ENCODE measurements at places on chromosomes 7 and 10. TPM values are rescaled to one million over a fixed set of nuclear protein-coding genes. Genes with fewer than 3 reads are reported as not detected.

DNA sequence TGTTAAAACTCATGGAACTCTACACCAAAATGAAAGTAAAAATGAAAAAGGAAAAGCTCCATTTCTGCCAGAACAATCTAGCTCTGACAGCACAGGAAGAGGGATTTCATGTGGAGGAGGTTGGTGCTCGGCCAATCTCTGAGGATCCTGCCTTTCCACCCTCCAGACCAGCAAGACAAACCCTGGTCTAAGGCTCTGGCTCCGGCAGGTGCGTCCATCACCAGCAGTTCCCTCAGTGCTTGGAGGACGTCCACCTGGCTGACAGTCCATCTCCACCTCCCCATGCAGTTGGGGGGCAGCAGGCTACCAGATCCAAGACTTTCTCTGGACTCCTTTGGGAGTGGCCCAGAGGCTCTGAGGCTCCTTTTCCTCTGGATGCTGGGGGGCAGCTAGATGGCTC is 25.0 kb upstream of the LOXL4 start:
- no peak for DNase-seq

DNA sequence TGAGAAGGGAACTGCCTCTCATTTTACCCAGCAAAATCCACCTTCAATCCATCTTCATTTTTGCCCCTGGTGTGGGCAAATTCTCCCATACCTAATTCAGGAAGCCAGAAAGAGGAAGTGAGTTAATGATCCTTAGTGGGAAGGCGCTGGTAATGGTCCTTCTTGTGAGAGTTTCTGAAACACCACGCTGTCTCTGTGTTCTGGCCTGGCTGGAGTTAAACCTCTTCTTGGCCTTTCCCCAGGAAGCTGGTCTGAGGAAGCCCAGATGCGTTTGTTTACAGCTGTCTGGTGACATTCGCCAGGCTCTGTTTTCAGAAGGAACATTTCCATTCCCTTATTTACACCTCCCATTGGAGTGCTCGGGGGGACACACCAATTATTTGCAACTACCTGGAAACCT is 24.3 kb downstream of the HTRA1 start:
- DNase-seq = no peak

- no peak for DNase-seq
Measured at GRCh38 chr10:118497227-118497626, 98.2 kb downstream of the PRLHR start.

- no peak for DNase-seq
Measured at GRCh38 chr7:158614700-158615099, 27.1 kb upstream of the PTPRN2 start.

GRCh38 chr7:105649727-105650381 is 68.6 kb upstream of the EFCAB10 start:
- no peak for DNase-seq

DNA sequence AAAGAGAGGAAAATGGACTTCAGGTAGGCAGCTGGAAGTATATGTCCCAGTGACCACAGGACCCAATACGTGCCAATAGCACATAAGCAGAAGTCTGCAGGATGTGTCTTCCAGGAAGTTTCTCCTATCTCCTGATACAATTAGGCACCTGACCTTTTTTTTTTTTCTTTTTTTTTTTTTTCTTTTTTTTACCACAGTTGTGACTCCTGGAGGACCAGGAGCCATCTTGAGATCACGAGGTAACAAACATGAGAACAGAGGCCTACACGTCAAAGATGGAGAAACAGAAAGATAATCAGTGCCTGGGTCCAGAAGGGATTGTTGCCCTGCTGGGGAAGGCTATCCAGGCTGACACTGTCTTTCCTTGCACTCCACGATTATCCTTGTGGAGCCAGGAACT is 312.4 kb upstream of the NEBL start:
- no peak for DNase-seq

DNA sequence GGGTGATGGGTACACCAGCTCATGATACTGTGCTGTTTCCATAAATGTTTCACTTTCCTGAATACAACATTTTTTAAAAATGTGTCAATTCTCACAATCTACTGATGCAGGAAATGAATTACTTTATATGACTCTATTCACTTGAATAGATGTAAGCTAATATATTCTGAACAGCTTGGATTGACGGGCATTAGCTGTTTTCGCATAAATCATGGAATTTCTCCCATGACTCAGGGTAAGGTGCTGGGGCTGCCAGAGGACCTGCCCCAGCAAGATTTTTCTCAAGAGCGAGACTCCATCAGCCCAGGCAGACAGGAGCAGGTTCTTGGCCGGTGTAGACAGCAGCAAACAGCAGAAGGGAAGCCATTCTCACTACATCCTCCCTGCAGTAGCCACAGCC is 107.1 kb downstream of the PFKFB3 start:
- peak; percentile 37 for DNase-seq

DNA sequence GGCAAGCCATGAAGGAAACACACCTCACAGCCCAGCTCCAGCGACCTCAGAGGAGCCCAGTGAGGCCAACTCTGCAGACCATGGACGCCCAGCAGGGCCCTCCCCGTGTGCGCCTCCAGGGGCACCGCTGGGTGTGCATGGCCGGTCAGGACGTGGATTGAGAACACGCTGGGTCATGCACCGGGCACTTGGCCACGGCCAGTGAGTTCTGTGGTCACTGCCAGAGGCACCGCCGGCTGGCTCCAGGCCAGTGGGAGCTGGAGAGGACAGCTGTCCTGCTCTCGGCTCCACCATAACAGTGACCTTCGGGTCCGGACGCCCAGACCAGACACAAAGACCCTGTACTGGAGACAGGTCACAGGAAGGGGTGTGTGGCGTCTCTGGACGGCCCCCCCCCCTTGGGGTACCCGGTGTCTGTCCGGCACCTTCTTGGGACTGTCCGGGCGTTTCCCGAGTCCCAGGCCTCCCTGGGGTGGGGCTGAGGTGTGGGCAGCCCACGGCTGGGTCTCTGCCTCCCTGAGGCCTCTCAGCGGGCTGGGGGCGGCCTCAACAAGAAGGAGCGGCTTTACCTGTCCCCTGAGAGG is 50.4 kb upstream of the NKX6-2 start:
- no peak for DNase-seq

- no peak for DNase-seq
Measured at GRCh38 chr10:132967540-132967939, 25.2 kb upstream of the CFAP46 start.

GRCh38 chr10:44164251-44164956 is 220.5 kb downstream of the CXCL12 start:
- no peak for DNase-seq

GRCh38 chr10:3056280-3057037 is 10.9 kb upstream of the PFKP start:
- no peak for DNase-seq

GRCh38 chr7:82382276-82382675 is 61.3 kb downstream of the CACNA2D1 start:
- peak; percentile 16 for DNase-seq

GRCh38 chr7:134191876-134192275 is 64.7 kb downstream of the LRGUK start:
- no peak for DNase-seq

DNA sequence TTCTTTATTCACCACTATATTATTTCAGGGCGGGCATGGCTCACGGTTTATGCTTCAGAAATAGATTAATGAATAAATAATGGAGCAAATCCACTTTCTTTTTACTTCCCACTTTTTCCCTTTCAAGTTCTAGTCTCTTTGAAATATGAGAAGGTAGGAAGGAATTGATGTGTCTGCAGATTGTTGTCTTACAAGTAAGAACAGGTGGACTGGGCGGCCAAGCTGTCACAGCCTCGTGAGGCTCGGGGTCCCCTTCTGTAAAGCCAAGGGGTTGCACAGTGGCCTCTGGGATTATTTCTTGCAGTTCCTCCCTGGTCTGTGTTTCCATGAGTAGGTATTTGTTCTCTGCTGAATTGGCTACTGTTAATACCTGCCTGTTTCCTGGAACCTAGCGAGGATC is 11.2 kb downstream of the VWA2 start:
- DNase-seq = no peak

DNA sequence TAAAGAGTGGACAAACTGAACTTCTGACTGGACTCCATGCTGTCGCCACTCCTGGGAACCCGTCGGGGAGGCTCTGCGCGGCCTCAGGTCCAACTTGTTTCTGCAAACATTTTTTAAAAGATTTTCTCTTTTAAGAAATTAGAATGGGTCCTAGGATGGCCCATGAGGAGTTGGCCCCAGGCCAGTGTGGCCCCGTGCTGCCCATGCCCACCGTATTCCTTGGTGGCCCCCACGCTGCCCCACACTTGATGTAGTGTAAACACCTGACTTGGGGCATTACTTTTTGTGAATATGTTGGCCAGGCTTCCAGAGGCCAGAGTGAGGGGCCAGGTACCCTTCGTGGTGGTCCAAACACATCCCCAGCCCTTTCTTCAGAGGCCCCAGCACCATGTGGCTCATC is 19.3 kb downstream of the ZNF316 start:
- no peak for DNase-seq

DNA sequence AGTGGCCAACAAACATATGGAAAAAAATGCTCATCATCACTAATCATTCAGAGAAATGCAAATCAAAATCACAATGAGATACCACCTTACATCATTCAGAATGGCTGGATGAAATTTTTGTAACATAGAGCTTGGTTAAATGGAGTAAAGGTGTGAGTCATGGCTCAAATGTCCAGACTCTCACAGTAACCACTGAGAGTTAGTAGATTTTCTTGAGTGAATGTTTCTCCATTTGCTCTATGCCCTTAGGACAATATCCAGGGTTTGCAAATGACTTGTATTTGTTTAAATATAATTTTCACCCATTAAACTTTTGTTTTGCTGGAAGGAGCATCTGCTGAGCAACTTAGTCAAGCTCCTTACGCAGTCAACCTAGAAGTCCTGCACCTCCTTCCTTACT is 967.2 kb downstream of the XPNPEP1 start:
- DNase-seq = no peak

GRCh38 chr7:46035166-46035565 is 114.1 kb upstream of the IGFBP3 start:
- peak; percentile 24 for DNase-seq

GRCh38 chr7:142300689-142301088 is 42.8 kb upstream of the PRSS58 start:
- DNase-seq = no peak

- DNase-seq = peak; percentile 61
Measured at GRCh38 chr7:133827707-133828623, 299.2 kb upstream of the LRGUK start.

Gene PTPRZ1
- 46.1 TPM for total RNA-seq

Gene OR2A42
- not detected for total RNA-seq

Gene TEX47
- not detected for total RNA-seq

Gene LMOD2
- not detected for total RNA-seq

Gene VCL
- 136 TPM for total RNA-seq

Gene KAZALD1
- 1.4 TPM for total RNA-seq

Gene OR2A7
- total RNA-seq = 4.4 TPM

Gene LIPN
- total RNA-seq = not detected

Gene BAIAP2L1
- 39.0 TPM for total RNA-seq

Gene ANKRD61
- not detected for total RNA-seq

Gene SNX10
- 6.0 TPM for total RNA-seq

Gene ACSM6
- not detected for total RNA-seq

Gene COL13A1
- total RNA-seq = 3.0 TPM
